Ovary (tissue), 10 donors: ENCODE measurements at places on chromosomes 11 and 22. TPM values are rescaled to one million over a fixed set of nuclear protein-coding genes. Genes with fewer than 3 reads are reported as not detected.

DNA sequence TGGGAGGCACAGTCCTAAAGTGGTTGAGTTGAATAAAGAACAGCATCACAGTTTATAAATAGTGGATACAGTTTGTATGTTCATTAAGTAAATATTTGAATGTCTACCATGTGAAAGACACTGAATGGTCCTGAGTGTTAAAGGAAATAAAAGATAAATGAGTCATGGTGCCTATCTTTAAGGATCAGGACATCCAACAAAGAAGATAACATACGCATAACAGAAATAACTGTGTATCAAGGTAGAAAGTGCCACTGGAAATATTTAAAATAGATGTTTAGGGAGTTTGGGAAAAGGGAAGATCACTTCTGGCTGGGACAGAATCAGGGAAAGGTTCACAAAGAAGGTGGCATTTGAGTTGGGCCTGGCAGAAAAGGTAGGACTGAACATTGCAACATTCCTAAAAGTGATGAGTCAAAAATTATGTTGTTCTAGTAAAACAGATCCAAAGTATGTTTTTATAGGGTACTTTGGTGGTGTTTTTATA is 41.5 kb downstream of the CSTPP1 start:
- DNase-seq = no peak
- no peak overlapping the region for H3K4me3 ChIP-seq
- no peaks in the 10 kb centered on the region for H3K4me1 ChIP-seq

GRCh38 chr22:48694296-48694883 is 1133.3 kb downstream of the BRD1 start:
- DNase-seq = no peak
- H3K27ac ChIP-seq = peak overlapping the region; percentile 68

DNA sequence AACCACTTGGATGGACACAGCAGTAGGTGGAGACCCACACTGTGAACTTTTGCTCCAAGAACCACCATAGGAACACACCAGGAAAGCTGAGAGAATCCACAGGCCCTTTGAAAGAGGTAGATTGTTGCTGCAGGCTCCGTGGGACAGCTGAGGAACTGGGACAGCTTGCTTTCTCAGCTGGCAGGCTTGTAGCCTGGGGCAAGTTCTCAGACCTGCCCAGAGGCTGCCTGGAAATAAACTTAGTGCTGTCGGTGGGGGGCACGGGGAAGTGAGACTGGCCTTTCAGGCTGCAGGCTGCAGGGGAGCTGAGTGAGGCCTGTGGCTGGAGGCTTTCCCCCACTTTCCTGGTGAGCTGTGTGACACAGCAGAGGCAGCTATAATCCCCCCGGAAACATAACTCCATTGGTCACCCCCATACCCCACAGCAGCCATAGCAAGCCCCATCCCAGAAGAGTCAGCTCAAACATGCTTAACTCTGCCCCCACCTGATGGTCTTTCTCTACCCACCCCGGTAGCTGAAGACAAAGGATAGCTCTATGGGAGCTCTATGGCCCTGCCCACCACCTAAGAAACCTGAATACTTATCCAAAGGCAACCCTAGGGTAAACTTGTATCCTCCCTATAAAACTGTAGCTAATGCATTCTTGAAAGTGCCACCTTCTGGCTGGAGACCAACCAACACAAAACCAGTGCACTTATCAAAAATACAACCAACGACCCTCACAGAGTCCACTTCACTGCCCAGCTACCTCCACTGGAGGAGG is 21.4 kb upstream of the ACRV1 start:
- DNase-seq = no peak
- H3K4me3 ChIP-seq = no peak overlapping the region
- no peaks in the 10 kb centered on the region for H3K27me3 ChIP-seq
- H3K4me1 ChIP-seq = no peaks in the 10 kb centered on the region
- no peaks in the 10 kb centered on the region for H3K36me3 ChIP-seq

- H3K36me3 ChIP-seq = no peaks in the 10 kb centered on the region
- no peak overlapping the region for H3K27ac ChIP-seq
- no peak for DNase-seq
- H3K4me3 ChIP-seq = no peak overlapping the region
Observed at GRCh38 chr11:20351751-20352262, 11.7 kb upstream of the HTATIP2 start.

GRCh38 chr11:130606781-130607511 is 158.5 kb downstream of the ADAMTS15 start:
- peaks cover 24% of the 10 kb centered on the region for H3K4me1 ChIP-seq
- peak; percentile 42 for DNase-seq
- no peaks in the 10 kb centered on the region for H3K27me3 ChIP-seq
- H3K36me3 ChIP-seq = no peaks in the 10 kb centered on the region

- DNase-seq = no peak
- no peaks in the 10 kb centered on the region for H3K36me3 ChIP-seq
- no peak overlapping the region for H3K27ac ChIP-seq
- peak overlapping the region; percentile 83 for H3K4me3 ChIP-seq
Observed at GRCh38 chr11:113773092-113773415, 438 bp downstream of the ZW10 start.

- no peaks in the 10 kb centered on the region for H3K36me3 ChIP-seq
Observed at GRCh38 chr11:70111269-70112016, 33.3 kb downstream of the ANO1 start.

DNA sequence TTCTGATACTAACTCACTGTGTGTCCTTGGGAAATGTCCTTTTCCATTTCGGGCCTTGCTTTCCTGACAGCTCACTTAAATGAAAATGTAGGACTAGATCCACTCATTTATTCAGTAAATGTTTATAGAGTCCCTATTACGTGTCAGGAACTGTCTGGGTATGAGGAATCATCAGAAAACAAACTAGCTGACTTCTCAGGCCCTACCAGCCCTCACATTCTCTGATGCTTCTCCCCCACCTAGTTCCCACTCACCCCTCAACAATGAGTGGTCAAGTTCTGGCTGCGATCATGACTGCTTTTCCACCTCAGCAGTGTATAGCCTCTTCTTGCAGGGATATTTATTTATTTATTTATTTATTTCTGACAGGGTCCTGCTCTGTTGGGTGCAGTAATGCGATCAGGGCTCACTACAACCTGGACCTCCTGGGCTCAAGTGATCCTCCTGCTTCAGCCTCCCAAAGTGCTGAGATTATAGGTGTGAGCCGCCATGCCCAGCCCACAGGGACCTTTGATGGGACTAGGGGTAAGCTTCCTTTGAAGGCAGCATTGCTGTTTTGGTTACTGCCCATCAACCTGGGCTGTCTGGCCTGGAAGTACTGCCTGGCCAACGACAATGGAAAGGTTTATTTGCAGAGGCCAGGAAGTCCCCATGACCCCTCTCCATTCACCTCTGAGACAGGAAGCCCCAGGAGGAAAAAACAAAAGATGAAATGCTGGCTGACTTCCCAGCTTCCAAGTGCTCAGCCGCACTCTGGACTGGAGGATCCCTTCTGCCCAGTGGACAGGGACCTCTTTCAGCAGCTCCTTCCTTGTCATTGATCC is 33.1 kb upstream of the POLD3 start:
- H3K4me3 ChIP-seq = no peak overlapping the region
- no peak for DNase-seq
- H3K4me1 ChIP-seq = no peaks in the 10 kb centered on the region
- no peaks in the 10 kb centered on the region for H3K36me3 ChIP-seq
- H3K27me3 ChIP-seq = no peaks in the 10 kb centered on the region

DNA sequence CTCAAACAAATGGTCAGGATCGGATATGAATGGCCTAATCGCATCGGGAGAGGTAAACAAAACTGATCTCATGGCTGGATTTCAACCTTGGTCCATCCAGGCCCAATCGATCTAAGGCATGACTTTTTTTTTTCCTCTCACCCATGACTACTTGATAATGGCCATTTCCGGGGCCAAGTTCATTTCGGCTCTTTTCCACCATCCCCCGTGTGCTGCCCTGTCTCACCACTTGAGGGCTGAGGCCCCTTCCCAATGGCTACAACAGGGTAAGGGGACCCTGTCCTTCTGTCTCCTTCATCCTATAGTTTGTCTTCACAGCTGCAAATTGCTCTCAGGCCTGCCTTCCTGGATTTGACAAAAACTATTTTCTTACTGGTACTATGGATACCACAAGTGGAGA is 26.7 kb downstream of the GRAP2 start:
- H3K4me3 ChIP-seq = no peak overlapping the region
- no peaks in the 10 kb centered on the region for H3K36me3 ChIP-seq
- no peaks in the 10 kb centered on the region for H3K27me3 ChIP-seq
- H3K27ac ChIP-seq = no peak overlapping the region
- H3K4me1 ChIP-seq = no peaks in the 10 kb centered on the region

Gene ZP1
- not detected for polyA plus RNA-seq

Gene CDC42BPG
- 0.35 TPM for polyA plus RNA-seq

Gene TRIM29
- 0.11 TPM for polyA plus RNA-seq

Gene TEX54
- not detected for polyA plus RNA-seq
